ENCODE measurements at places on chromosomes 2 and 18. TPM values are rescaled to one million over a fixed set of nuclear protein-coding genes. Genes with fewer than 3 reads are reported as not detected.

TUBB6 gene
- 475 TPM for total RNA-seq

ZNF396 gene
- 2.8 TPM for total RNA-seq

SIGLEC15 gene
- total RNA-seq: 0.14 TPM

FAM237A gene
- not detected for total RNA-seq

UGT1A5 gene
- total RNA-seq: not detected

SPHKAP gene
- total RNA-seq: under 0.01 TPM

ANXA4 gene
- total RNA-seq: 87.0 TPM

TRPM8 gene
- total RNA-seq: under 0.01 TPM

GALR1 gene
- not detected for total RNA-seq

CROCC2 gene
- total RNA-seq: 0.14 TPM

TMSB10 gene
- total RNA-seq: 15,231 TPM

SETBP1 gene
- total RNA-seq: 2.8 TPM

XDH gene
- total RNA-seq: not detected

TSPYL6 gene
- total RNA-seq: not detected

BMP10 gene
- total RNA-seq: not detected

FBLN7 gene
- total RNA-seq: 0.57 TPM

COL5A2 gene
- total RNA-seq: 785 TPM

MEP1B gene
- total RNA-seq: not detected

TM4SF20 gene
- 0.09 TPM for total RNA-seq
